T-helper 1 cell (primary cell): ENCODE measurements at places on chromosomes 3 and 15.

- DNase-seq: no peak
Measured at GRCh38 chr3:59714066-59714465, 664.2 kb upstream of the CFAP20DC start.

- no peak for DNase-seq
Measured at GRCh38 chr3:10419637-10420232, 85.7 kb downstream of the ATP2B2 start.

GRCh38 chr3:119967353-119968006, 126.8 kb downstream of the GSK3B start:
- no peak for DNase-seq

GRCh38 chr3:183555541-183556081, at the start of gene KLHL6:
Gene KLHL6 (minus strand): TSS chr3:183555706. CDS start chr3:183555653, 53 bp downstream.
- DNase-seq: peak; percentile 26

GRCh38 chr15:73979636-73980035, 12.5 kb downstream of the STOML1 start:
- DNase-seq: no peak

GRCh38 chr3:126267169-126267975, 87.0 kb upstream of the ALDH1L1 start:
- no peak for DNase-seq

DNA sequence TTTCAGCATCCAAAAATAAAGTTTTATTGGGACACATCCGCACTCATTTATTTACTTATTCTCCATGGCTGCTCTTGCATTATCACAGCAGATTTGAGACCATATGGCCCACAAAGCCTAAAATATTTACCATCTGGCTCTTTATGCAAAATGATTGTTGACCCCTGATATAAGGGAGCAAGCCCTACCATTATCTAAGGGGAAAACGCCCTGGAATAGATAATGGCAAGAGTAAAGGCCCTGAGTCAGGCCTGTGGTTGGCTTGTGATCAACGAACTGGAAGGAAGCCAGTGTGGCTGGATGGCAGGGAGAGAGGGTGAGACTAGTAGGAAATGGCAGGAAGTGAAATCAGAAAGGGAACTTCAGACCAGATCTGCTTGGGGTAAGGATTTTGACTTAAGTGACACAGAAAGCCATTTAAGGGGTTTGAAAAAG, 24.6 kb upstream of the DMXL2 start:
- DNase-seq: no peak

GRCh38 chr3:42501321-42501680, 1.1 kb upstream of the VIPR1 start:
- DNase-seq: no peak

DNA sequence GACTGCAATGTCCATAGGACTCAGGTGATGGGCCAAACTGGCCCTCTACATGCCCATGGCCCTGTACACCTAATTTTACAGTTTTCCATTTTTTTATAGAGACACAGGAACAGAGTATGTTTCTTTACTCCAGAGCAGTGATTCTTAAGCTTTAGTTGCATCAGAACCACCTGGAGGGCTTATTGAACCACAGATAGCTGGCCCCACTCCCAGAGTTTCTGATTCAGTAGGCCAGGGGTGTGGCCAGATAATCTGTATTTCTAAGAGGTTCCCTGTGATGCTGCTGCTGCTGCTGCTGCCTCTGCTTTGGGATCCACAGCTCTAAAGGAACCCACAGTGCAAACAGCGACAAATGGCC, 5.1 kb downstream of the RBP1 start:
- DNase-seq: no peak

DNA sequence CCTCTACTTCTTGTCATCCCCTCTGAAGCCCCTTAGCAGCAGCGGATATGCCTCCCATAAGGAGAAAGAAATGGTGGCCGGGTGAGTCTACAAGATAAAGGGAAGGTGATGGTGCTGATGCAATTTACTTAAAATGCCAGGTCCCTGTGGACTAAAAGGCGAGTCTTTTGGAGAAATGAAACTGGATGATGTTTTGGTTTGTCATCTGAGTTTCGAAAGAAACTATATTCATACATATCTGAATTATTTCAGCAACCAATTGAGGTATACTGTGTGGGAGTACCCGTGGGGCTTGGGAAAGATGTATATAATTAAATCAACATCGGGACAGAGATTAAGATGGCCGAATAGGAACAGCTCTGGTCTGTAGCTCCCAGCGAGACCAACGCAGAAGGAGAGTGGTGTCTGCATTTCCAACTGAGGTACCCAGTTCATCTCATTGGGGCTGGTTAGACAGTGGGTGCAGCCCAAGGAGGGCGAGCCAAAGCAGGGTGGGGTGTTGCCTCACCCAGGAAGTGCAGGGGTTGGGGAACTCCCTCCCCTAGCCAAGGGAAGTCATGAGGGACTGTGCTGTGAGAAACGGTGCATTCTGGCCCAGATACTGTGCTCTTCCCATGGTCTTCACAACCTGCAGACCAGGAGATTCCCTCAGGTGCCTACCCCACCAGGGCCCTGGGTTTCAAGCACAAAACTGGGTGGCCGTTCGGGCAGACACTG, 210.6 kb upstream of the CHRM5 start:
- no peak for DNase-seq

DNA sequence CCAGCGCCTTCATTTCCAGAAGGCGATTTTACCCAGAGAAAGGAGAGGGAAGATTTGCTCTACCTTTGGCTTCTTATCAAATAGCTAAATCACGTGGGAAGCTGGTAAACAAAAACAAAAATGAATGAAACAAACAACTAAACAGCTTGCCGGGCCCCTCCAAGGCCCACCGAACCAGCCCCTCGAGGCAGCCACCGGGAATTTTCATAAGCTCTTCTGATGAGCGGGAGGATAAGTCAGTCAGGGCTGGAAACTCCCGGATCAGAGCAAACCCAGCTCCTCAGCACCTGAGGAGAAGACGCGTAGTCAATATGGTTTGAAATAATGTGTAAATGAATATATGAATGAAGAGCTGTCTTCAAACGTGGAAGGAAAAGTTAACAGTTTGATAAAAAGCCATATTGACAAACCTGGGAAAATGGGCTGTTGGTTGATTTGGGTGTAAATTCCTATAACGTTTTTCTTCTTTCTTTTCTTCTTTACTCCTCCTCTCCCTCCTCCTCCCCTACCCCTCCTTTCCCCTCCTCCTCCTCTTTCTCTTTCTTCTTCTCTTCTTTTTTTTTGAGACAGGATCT, 10.7 kb downstream of the RPLP1 start:
- no peak for DNase-seq

DNA sequence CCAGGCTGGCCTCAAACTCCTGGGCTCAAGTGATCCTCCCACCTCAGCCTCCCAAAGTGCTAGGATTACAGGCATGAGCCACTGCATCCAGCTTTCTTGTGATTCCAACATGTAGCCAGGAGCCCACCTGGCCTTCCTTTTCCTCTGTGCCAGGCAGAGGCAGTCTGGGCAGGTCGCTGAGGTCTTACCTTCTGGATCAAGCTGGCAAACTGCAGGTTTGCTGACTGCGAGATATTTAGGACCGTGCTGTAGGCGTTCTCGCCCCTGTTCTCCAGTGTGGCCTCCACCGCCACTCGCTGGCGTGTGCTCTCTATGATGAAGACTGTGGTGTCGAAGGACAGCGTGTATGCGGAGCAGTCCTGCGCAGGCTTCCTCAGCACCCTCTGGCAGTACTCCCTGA, 42.5 kb downstream of the FEM1B start:
- no peak for DNase-seq

- no peak for DNase-seq
Measured at GRCh38 chr15:94655249-94655880, 424.0 kb downstream of the MCTP2 start.

DNA sequence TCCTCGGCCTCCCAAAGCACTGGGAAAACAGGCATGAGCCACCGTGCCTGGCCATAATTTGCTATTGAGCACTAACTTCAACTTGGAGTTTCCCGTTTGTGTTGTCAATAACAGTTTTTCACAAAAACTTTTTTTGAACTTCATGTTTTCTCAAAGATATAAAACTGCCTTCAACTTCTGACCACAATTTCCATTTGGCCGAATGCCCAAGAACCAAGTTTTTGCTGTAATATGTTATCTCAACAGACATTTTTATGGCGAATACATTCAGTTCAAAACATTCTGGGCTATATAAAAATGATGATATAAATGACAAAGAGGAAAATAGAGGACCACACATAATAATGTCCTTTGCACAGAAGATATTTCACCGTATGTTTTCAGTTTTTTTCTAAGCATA, 56.4 kb downstream of the NEDD4 start:
- no peak for DNase-seq

GRCh38 chr15:40256638-40257235, 17.9 kb downstream of the PAK6 start:
- no peak for DNase-seq

GRCh38 chr15:81254916-81255290, 58.2 kb downstream of the IL16 start:
- DNase-seq: no peak

GRCh38 chr3:72368331-72368975, 479.8 kb downstream of the SHQ1 start:
- no peak for DNase-seq

GRCh38 chr15:76823890-76824289, 81.2 kb downstream of the SCAPER start:
- DNase-seq: no peak

- no peak for DNase-seq
Measured at GRCh38 chr3:124851136-124851535, 36.0 kb downstream of the ITGB5 start.

GRCh38 chr3:53259427-53260259, 3.8 kb upstream of the TKT start:
- no peak for DNase-seq

- DNase-seq: no peak
Measured at GRCh38 chr3:150783316-150783715, 20.3 kb upstream of the SIAH2 start.

GRCh38 chr3:20015525-20015924, 3.5 kb upstream of the PP2D1 start:
- DNase-seq: no peak

GRCh38 chr3:45477838-45478237, 89.5 kb downstream of the LARS2 start:
- DNase-seq: no peak

DNA sequence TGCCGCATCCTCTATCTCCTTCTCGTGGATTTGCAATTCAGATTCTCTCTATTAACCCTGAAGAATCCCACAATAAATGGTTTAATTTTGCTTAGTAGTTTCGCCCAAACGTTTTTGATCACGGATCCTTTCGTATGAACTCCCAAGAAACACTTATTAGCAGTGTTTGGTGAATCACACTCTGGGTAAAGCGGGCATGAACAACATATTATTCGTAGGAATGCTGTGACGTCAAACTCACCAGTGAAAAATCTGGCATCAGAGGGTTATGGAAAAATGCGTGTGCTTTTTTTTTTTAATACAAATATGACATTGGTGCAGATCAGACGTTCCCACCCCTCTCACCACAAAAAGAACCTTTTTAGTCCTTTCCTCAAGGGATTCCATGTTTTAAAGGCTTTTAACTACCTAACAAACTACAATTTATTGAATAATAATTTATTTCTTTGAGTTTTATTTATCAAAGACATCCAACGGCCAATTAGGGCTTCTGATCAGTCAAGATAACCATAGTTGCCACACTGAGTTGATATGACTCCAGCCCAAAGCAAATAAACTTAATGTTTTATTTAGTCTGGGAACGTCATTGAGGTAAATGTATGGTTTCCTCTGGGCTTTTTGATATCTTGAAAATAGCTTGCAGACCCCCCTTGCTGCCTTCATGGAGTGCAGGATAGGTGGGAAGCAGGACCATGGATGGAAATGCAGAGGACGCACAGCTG, 45.5 kb upstream of the CGNL1 start:
- DNase-seq: no peak

GRCh38 chr3:58574106-58574505, 3.1 kb downstream of the FAM107A start:
- DNase-seq: no peak

GRCh38 chr15:51853998-51854397, 24.5 kb downstream of the TMOD3 start:
- DNase-seq: no peak

- DNase-seq: no peak
Measured at GRCh38 chr3:139301654-139302053, 42.2 kb upstream of the MRPS22 start.

DNA sequence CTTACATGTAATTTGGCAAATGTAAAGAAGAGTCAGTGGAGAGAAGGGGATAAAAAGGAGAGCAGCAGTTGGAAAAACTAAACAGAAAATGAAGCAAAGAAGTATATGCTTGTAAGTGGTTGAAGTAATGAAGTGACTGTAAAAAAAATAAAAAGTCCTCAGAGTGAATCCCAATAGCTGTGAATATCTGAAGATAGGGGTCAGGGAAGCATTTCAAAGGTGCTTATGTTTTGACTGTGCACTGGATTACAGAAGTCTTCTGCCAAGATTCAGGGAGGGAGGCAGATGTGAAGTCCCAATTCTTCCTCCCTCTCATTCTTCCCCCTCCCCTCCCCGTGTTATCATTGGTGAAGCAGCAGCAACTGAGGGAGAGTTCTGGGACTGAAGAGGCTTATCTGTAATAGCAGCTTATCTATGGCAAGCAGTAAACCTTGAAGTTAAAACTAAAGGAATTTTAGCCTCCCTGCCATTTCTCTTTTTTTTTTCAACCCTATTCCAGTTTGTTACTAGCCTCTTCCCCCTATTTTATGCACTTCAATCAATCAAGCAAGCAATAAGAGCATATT, 597.9 kb downstream of the IGSF11 start:
- DNase-seq: no peak

GRCh38 chr15:89870688-89871288, 23.0 kb downstream of the AP3S2 start:
- DNase-seq: no peak

GRCh38 chr15:39139431-39140059, 441.3 kb upstream of the THBS1 start:
- DNase-seq: no peak

GRCh38 chr15:29034593-29035335, 149.0 kb downstream of the APBA2 start:
- DNase-seq: no peak

DNA sequence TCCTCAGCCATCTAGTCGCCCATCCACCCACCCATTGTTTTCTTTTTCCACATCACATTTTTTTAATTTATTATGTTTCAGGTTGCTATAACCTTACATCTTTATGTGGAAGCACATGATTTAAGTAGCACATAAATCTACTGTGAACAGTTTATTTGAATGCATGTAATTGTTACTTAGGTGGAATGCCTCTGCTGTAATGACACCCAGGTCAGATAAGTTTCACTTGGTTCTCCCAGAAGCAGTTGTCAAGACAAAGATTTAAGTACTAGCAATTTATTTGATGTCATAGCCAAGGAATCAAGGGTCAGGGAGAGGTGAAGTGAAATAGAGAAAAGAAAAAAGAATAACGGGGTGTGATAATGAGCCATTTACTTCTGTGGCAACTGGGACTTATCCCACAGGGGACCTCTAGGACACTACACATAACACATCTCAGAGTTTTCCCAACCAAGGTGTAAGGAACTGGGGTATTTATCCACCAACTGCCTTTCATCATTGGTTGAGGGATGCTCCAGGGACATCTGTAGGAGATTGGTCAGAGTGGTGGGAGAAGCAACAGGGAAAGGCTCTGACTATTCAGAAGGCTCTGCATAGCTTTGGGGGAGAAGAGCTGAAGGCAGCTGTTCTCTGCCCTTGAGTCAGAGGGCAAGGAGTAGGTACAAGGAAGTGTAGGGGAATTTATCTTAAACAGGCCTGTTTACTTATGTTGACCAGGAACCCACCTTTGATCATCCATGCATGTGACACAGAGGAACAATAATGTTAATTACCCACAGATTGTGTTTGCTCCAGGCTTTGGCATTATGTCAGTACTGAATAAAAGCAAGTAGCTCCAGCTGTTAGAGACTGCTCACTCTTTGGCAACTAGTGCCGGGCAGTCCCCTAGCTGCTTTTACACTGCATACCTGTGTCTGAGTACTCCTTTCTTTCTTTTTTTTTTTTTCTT, 94.8 kb downstream of the CD200R1L start:
- DNase-seq: no peak

- no peak for DNase-seq
Measured at GRCh38 chr3:117939425-117940027, 1095.1 kb downstream of the IGSF11 start.
